ENCODE measurements at places on chromosomes 2 and 18. TPM values are rescaled to one million over a fixed set of nuclear protein-coding genes. Genes with fewer than 3 reads are reported as not detected.

The CPO gene
- total RNA-seq: 0.14 TPM

The SULT1C2 gene
- total RNA-seq: 5.1 TPM

The TEX44 gene
- total RNA-seq: not detected

The NFATC1 gene
- total RNA-seq: 5.1 TPM

The RPRM gene
- 0.16 TPM for total RNA-seq

The CXCR1 gene
- not detected for total RNA-seq

The UPP2 gene
- total RNA-seq: not detected

The PPM1B gene
- 28.5 TPM for total RNA-seq

The CYTIP gene
- 1.2 TPM for total RNA-seq

The NPHP1 gene
- 2.9 TPM for total RNA-seq

The CAPN14 gene
- total RNA-seq: 0.06 TPM

The MZT2A gene
- 52.8 TPM for total RNA-seq

The TNFAIP6 gene
- 0.08 TPM for total RNA-seq

The SERPINB5 gene
- total RNA-seq: not detected

The ANKRD23 gene
- 3.2 TPM for total RNA-seq

The ARMC9 gene
- total RNA-seq: 9.2 TPM

The DNER gene
- total RNA-seq: 0.32 TPM

The MMADHC gene
- total RNA-seq: 68.0 TPM

The TMEM247 gene
- not detected for total RNA-seq

The LINC00305 gene
- not detected for total RNA-seq

The YES1 gene
- 28.1 TPM for total RNA-seq

The RGPD4 gene
- total RNA-seq: not detected

The PROC gene
- 0.26 TPM for total RNA-seq

The TUBA4B gene
- not detected for total RNA-seq

The PAX3 gene
- not detected for total RNA-seq

The IL1RL1 gene
- 0.76 TPM for total RNA-seq

The PDE1A gene
- total RNA-seq: 4.2 TPM

The TWIST2 gene
- total RNA-seq: 0.72 TPM
